Muscle of leg (tissue), 16 donors: ENCODE measurements at places on chromosomes 3 and 15.

- peak overlapping the region; percentile 57 for H3K4me3 ChIP-seq
- H3K27ac ChIP-seq, result peak overlapping the region; percentile 89
- no peaks in the 10 kb centered on the region for H3K27me3 ChIP-seq
- H3K4me1 ChIP-seq, result peaks cover 55% of the 10 kb centered on the region
- peak; percentile 96 for DNase-seq
Measured at GRCh38 chr3:45592830-45593707, 1.5 kb upstream of the LIMD1 start.

DNA sequence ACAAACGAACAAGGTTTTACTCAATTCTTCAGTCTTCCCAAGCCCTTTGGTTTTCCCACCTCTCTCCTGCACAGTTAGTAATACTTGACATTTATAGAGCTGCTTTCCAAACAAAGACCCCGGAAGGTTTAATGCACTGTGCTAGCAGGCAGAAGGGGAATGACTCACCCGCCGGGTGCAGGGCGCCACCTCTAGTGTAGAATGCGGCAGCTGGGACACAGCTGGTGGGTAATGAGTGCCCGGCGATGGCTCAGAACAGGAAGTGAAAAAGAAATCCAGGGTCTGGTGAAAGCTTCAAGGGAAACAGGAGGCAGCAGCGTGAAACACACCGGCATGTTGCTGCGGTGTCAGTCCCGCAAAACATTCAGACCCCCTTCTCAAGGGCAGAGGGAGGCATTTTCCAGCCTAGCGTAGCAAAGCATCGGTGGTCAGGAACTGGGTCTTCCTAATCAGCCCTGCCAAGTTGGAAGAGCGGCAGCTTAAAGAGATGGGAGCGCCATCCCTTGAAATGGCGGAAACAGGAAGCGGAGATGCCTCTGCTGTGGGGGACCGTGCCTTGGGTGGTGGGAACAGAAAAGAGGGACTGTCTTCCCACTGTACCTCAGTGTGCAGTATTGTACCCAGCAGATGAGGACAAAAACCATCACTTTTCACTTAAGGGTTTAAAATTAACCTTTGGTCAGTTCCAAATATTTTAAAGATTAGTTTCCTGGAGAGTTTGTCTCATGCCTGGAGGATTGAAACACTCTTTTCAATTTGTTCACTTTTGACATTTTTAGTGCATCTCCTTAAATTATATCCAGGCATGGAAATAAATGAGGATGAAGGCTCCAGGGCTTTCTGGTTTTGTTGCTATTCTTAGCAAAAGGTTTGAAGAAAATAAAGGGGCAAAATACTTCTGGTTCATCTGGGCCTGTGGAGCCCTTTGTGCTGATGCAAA lies 160.7 kb upstream of the MCTP2 start:
- peak overlapping the region; percentile 43 for H3K27ac ChIP-seq
- peak overlapping the region; percentile 14 for H3K4me3 ChIP-seq
- no peaks in the 10 kb centered on the region for H3K27me3 ChIP-seq
- DNase-seq, result peak; percentile 78
- no peaks in the 10 kb centered on the region for H3K36me3 ChIP-seq
- peaks cover 13% of the 10 kb centered on the region for H3K4me1 ChIP-seq

GRCh38 chr3:182637350-182638110 lies 155.8 kb upstream of the ATP11B start:
- H3K27me3 ChIP-seq, result no peaks in the 10 kb centered on the region
- no peak for DNase-seq
- H3K4me3 ChIP-seq, result no peak overlapping the region
- no peaks in the 10 kb centered on the region for H3K36me3 ChIP-seq
- H3K27ac ChIP-seq, result no peak overlapping the region

- no peak overlapping the region for H3K27ac ChIP-seq
- H3K36me3 ChIP-seq, result no peaks in the 10 kb centered on the region
- no peaks in the 10 kb centered on the region for H3K27me3 ChIP-seq
- no peak for DNase-seq
Measured at GRCh38 chr3:157669416-157669815, 166.2 kb upstream of the VEPH1 start.

DNA sequence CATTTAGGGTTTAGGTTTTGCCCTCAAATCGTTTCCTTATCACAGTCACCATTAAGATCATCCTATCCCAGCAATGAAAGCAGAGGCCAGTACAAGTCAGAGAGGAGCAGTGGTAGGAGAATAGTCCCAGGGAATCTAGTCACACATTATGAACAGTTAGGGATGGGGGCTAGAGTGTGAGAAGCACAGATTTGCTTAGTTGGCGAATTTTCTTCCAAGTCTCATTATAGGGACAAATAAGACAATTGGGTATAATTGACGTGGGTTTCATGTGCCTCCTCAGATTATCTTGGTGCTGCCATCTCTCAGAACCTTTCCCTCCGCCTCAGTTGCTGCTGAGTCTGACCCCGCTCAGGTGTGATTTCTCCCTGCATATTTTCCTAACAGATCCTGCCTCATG lies 407.1 kb downstream of the SQOR start:
- no peaks in the 10 kb centered on the region for H3K36me3 ChIP-seq
- no peak for DNase-seq
- H3K27me3 ChIP-seq, result no peaks in the 10 kb centered on the region

- peak; percentile 17 for DNase-seq
- no peak overlapping the region for H3K4me3 ChIP-seq
- H3K4me1 ChIP-seq, result peaks cover 12% of the 10 kb centered on the region
- peaks cover 8% of the 10 kb centered on the region for H3K27me3 ChIP-seq
Measured at GRCh38 chr15:77738441-77739302, 106.0 kb upstream of the LINGO1 start.
